ENCODE measurements at places on chromosomes 1 and 21. TPM values are rescaled to one million over a fixed set of nuclear protein-coding genes. Genes with fewer than 3 reads are reported as not detected.

Gene PARK7
- 183 TPM for total RNA-seq

Gene MYBPH
- total RNA-seq, result not detected

Gene GPX7
- 13.3 TPM for total RNA-seq

Gene LEFTY2
- total RNA-seq, result 0.10 TPM

Gene TTC34
- total RNA-seq, result 0.33 TPM

Gene VPS72
- total RNA-seq, result 27.1 TPM

Gene RNF186
- not detected for total RNA-seq

Gene MCOLN2
- 0.85 TPM for total RNA-seq

Gene CYP4X1
- total RNA-seq, result 1.2 TPM

Gene IER5
- total RNA-seq, result 17.1 TPM

Gene SYF2
- total RNA-seq, result 20.4 TPM

Gene DMBX1
- total RNA-seq, result not detected

Gene SLC44A5
- 2.2 TPM for total RNA-seq

Gene TTC39A
- total RNA-seq, result 2.0 TPM

Gene EDN2
- not detected for total RNA-seq

Gene ZMYND12
- total RNA-seq, result 1.3 TPM

Gene MANEAL
- total RNA-seq, result 1.1 TPM

Gene RIMS3
- total RNA-seq, result 0.86 TPM

Gene ZBED6
- 14.2 TPM for total RNA-seq

Gene PKP1
- total RNA-seq, result 0.30 TPM

Gene NBPF3
- total RNA-seq, result 12.6 TPM

Gene S100A5
- 0.26 TPM for total RNA-seq

Gene C1orf87
- not detected for total RNA-seq

Gene MATN1
- not detected for total RNA-seq

Gene TRPM2
- total RNA-seq, result under 0.01 TPM
